Lung microvascular endothelial cell (primary cell): ENCODE measurements at places on chromosomes 16 and 17.

DNA sequence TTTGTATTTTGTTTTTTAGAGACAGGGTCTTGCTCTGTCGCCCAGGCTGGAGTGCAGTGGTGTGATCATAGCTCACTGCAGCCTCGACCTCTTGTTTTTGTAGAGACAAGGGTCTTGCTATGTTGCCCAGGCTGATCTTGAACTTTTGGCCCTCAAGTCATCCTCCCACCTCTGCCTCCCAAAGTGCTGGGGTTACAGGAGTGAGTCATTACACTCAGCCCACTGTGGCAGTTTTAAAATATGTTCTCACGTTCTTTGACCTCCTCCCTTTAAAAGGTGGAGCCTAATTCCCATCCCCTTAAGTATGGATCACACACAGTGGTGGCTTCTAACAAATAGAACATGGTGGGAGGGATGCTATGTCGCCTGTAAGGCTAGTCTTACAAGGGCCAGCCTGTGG is 67.7 kb downstream of the ZDHHC7 start:
- no peak for DNase-seq

- DNase-seq = no peak
Observed at GRCh38 chr17:19673623-19674022, 25.1 kb downstream of the ALDH3A2 start.

- no peak for DNase-seq
Observed at GRCh38 chr16:11759997-11760396, 17.3 kb upstream of the TXNDC11 start.

DNA sequence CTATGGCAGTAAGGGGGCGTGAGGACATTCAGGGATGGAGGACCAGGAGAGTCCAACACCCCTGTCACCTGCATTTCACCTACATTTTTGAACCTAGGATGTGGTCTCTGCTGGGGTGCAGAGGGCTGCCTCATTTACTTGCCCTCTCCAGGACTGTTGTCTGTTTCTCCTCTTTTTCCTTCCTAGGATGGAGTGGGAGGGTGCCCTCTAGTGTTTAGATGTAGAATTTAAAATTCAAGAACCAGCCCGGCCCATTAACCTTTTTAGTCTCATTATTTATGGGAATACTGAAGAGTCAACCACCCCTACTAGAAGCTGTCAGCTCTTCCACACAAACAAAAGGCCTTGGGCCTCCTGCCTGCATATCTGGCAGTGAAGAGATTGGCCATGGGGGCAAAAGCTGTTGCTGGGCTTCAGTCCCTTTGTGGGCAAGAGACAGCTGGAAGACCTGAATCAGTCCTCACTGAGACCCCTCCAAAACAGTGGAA is 2.5 kb upstream of the STARD3 start:
- DNase-seq = peak; percentile 57

- DNase-seq = no peak
Observed at GRCh38 chr17:76969598-76970172, 101.5 kb downstream of the MGAT5B start.

DNA sequence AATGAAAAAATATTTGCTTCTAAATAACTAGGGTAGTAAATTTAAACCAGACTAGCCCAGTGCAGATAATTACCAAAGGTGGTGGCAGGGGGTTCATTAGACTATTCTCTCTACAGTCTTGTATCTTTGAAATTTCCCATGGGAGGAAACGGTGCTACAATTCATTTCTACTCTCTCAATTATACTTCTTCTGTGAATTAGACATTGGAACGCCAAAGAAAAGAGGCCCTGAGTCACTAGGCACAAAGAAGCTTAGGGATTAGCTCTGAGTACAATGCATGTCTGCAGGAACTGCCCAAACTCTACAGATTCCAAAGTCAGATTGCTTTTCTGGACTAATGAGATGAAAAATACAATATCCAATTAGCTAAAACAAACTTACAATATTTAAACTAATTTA is 30.7 kb upstream of the ARL6IP1 start:
- DNase-seq = no peak

GRCh38 chr17:73770115-73770848 is 126.0 kb upstream of the SDK2 start:
- DNase-seq = peak; percentile 58

- no peak for DNase-seq
Observed at GRCh38 chr16:53826658-53827057, 122.7 kb downstream of the FTO start.

DNA sequence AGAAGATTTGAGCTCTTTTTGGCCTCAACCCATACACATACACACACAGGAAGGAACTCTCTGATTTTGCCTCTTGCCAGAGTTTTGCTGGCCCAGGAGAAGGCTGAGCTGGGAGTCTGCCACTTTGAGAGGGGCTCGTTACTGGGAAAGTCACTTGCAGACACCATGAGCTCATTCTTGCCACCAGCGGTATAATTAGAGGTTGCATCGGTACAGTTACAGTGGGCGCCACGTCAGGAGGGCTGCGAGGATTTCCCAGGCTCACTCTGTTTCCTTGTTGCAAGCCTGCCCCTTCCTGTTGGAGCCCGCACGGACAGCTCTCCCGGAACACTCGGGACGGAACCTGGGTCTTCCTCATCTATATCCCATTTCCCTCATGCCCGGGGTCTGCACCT is 3.1 kb upstream of the SDK2 start:
- DNase-seq = no peak

DNA sequence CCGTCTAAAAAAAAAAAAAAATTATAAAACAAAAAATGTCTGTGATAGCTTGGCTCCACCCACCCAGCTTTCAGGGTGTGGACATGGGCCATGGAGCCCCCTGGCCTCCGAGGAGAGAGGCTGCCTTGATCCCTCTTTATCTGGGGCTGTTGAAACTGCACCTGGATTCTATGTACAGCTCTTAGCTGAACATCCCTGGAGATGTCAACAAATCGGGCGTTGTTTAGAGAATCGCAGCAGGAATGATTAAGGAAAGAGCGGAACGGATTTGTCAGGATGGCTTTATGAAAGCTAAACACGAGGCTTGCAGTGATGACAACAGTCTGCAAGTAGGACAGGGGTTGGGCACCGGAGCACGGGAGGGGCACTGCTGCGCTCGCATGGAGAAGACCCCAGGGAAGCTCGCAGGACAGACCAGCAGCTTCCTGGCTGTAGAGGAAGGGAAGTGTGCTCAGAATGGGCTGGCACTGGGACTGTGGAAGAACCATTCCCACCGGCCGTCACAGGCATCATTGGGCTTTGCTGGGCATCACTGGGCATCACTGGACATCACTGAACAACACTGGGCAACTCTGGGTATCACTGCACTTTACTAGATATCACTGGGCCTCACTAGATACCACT is 195.8 kb upstream of the FOXF1 start:
- DNase-seq = no peak

GRCh38 chr16:68370581-68371275 is 59.9 kb downstream of the PRMT7 start:
- DNase-seq = no peak

DNA sequence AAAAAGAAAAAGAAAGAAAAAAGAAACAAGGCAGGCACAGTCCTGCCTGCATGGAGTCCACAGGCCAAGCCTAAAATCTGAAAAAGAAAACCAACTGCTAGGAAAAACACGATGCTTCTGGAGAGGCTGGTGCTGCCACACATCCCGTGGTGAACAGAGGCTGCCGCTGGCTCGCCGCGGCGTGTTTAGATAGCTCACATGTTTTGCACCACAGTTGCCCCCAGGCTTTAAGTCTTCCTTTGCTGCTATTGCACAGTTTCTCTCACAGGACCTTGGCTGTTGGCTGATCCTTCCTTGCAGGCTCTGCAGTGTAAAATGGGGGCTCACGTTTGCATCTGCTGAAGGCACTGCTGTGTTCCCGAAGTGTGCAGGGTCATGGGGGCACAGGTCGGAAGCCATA is 8.6 kb downstream of the SLC6A4 start:
- DNase-seq = no peak

- no peak for DNase-seq
Observed at GRCh38 chr17:56482229-56482628, 111.3 kb upstream of the NOG start.

- DNase-seq = peak; percentile 78
Observed at GRCh38 chr17:44901411-44901921, 2.2 kb upstream of the EFTUD2 start.

DNA sequence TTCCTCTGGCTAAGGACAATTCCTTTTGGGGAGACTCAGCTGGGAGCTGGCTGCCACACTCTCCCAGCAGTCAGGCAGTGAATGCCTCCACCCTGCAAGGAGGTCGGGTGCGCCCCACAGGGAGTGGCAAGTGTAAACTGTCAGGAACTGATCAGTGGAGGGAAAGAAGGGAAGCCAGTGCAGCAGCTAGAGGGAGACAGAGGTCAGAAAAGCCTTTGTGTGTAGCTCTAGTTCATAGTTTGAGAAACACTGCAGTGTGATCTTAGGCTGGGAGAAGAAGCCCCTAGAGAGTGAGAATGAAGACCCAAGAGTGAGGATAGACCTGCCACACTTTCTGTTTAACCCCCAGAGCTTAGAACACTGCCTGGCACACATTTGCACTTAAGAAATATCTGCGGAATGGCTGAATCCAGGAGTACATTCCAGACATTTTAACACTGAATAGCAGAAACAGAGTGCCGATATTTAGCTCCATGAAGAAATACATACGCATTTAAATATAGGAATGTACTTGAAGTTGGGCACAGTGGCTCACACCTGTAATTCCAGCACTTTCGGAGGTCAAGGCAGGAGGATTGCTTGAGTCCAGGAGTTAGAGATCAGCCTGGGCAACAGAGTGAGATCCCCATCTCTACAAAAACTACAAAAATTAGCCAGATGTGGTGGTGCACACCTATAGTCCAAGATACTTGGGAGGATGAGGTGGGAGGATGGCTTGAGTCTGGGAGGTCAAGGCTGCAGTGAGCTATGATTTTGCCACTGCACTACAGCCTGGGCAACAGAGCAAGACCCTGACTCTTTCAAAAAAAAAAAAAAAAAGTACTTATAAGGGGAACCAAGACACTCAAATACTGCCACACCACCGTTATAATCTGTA is 11.1 kb upstream of the SLC5A11 start:
- DNase-seq = peak; percentile 54

- DNase-seq = no peak
Observed at GRCh38 chr16:54511222-54511731, 224.7 kb upstream of the IRX3 start.

GRCh38 chr16:19974607-19975006 is 90.0 kb upstream of the GPRC5B start:
- no peak for DNase-seq

GRCh38 chr16:6341981-6342380 is 990.7 kb upstream of the RBFOX1 start:
- DNase-seq = no peak

GRCh38 chr16:67546761-67547422 is 15.4 kb upstream of the CTCF start:
- peak; percentile 84 for DNase-seq

GRCh38 chr17:31007695-31008373 is 37.0 kb downstream of the RNF135 start:
- no peak for DNase-seq

GRCh38 chr16:84065536-84066132 is 23.0 kb upstream of the SLC38A8 start:
- DNase-seq = peak; percentile 75

- DNase-seq = no peak
Observed at GRCh38 chr16:374616-374926, 4.2 kb upstream of the MRPL28 start.

DNA sequence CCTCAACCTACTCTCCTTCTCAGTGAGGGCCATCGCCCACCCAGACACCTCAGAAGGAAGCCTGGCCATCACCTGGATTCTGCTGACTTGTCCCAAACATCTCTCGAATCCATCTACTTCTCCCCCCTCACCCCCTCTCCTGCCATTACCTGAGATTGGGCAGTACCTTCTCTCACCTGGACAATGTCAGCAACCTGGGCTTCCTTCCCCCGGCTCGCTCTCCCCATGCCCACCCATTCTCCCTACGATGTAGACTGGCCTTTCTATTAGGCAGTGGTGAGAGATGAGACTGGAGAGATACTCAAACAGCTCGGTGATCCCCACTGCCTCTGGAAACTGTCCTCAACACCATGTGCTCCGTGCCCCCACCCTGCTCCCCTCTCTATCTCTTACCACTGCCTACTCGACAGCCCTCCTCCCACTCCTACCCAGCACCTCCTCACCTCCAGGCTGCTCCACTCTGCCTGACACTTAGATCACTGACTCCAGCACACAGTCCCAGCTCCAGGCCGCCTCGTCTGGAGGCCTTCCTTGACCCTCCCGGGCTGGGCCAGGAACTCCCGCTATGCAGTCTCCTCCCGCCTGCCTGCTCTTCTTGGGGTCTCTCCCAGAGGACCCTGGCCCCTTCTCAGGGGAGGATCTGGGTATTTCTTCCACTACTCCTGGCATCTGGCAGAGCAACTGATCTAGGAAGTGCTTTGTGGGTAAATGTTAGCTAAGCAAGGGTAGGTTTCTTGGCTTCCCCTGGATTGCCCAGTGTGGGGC is 235.8 kb upstream of the NLRP1 start:
- DNase-seq = no peak

- no peak for DNase-seq
Observed at GRCh38 chr16:35506018-35506897, 2046.8 kb downstream of the TP53TG3F start.
